Cortex of kidney (tissue), 1 donor: ENCODE measurements at places on chromosomes 1 and 21.

- no peak for DNase-seq
Observed at GRCh38 chr1:244860914-244861610, 3.3 kb downstream of the HNRNPU start.

- DNase-seq, result no peak
Observed at GRCh38 chr1:171138980-171139379, 46.1 kb upstream of the FMO2 start.

DNA sequence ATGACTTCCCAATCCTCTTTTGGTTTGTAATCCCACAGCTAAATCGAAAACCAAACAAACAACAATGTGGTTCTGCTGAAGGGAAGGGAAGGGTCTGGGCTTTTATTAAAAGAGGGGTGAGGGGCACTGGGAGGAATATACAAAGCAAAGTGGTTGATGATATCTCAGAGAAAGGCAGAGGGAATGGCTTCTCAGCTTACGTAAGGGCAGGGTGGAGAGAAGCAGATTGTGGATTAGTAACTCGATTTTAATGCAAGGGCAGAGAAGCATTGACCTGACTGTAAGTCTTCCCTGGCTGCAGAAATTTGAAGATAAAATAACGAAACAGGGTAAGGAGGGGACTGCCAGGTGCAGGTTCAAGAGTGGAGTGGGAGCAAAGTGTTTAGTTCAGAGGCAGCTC, 438.2 kb upstream of the LRRC7 start:
- DNase-seq, result no peak

DNA sequence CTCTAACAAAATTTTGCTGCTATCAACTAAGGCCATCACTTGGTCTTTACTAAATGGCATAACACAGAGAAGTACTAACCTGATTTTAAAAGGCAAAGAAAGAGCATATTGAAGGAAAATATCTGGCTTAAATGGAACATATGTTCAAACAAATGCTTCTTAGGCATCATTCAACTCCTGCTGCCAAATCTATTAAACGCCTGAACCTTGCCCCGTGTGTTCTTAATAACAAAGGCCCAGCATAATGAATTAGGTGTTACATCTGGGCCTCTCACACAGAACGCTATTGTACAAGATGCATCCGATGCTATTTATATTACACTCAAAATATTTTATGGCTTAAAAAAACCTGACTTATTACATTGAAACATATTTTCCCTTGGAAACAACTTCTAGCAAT, 48.4 kb downstream of the B3GALNT2 start:
- DNase-seq, result no peak

DNA sequence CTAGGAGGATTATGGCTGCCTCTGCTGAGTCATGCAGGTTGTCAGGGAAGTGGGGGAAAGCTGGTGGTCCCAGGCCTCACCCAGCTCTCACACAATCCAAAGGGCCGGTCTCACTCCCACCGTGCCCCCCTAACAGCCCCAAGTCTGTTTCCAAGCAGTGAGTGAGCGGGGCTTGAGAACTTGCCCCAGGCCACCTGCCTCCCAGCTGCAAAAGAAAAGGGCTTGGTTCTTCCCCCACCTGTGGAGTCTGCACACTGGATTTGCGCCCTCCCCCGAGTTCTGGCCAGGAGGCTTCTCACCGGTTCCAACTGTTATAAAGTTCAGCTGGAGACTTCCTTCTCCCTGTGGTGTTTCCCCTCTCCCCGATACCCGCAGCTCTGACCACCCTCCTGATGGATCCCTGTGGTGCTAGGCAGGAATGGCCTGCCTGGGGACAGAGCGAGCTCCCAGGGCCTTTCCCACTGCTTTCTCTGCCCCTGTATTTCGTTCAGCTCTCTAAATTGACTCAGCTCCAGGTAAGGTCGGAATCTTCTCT, 222.3 kb downstream of the BARHL2 start:
- DNase-seq, result no peak

GRCh38 chr21:43978060-43978459, 34.0 kb upstream of the TRAPPC10 start:
- no peak for DNase-seq

- no peak for DNase-seq
Observed at GRCh38 chr1:1120866-1121591, 5.1 kb upstream of the C1orf159 start.

GRCh38 chr21:25501996-25502665, 105.2 kb downstream of the MRPL39 start:
- DNase-seq, result no peak

GRCh38 chr1:234357831-234358230, 15.4 kb upstream of the COA6 start:
- DNase-seq, result no peak

DNA sequence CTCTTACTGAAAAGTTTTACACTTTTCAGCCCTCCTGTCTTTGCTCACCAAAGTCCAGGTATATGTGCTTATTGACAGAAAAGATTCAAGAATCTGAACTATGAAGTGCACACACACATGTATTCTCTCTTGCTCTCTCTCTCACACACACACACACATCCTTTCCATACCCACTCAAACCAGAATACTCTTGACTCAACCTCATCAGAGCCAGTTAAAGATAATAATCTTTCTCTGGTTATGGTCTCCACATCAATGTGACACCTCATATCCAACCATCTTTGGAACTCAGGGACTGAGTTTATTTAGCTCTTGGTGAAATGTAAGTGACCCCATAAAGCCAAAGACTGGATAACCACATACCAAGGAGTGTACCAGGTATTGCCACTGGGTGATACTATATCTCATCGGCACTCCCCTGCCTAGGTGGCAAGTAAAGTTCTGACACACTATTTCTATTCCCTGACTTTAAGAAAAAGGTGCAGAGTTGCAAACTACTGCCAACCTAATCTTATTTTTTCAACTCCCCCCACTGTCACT, 24.9 kb upstream of the RGS8 start:
- DNase-seq, result no peak

- DNase-seq, result no peak
Observed at GRCh38 chr1:165006831-165007230, 349.7 kb downstream of the LMX1A start.

GRCh38 chr1:182725259-182726255, 41.2 kb upstream of the RGS8 start:
- DNase-seq, result no peak

GRCh38 chr1:209879539-209879938, 51.8 kb downstream of the UTP25 start:
- DNase-seq, result no peak

DNA sequence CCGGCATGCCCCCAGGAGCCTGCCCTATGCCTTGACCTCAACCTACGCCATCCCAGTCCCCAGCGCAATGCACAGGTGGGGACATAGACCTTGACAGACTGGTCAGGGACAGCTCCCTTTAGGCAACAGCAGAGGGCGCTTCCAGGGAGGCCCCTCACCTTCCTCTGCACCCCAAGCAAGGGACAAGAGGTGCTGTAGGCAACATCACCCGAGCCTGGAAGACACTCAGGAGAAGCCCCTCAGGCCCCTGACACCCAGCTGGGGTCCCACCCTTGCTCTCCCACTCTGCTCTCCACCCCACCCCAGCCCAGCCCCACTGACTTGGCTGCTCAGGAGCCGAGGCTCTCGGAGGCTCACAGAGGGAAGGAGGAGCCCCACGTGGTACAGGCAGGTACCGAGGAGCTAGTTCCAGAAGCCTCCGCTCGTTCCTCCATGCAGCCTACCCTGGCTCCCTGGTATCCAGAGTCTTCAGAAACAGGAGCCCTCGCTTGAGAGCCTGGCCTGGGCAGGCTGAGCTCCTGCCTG, 2.4 kb upstream of the WNT3A start:
- no peak for DNase-seq

DNA sequence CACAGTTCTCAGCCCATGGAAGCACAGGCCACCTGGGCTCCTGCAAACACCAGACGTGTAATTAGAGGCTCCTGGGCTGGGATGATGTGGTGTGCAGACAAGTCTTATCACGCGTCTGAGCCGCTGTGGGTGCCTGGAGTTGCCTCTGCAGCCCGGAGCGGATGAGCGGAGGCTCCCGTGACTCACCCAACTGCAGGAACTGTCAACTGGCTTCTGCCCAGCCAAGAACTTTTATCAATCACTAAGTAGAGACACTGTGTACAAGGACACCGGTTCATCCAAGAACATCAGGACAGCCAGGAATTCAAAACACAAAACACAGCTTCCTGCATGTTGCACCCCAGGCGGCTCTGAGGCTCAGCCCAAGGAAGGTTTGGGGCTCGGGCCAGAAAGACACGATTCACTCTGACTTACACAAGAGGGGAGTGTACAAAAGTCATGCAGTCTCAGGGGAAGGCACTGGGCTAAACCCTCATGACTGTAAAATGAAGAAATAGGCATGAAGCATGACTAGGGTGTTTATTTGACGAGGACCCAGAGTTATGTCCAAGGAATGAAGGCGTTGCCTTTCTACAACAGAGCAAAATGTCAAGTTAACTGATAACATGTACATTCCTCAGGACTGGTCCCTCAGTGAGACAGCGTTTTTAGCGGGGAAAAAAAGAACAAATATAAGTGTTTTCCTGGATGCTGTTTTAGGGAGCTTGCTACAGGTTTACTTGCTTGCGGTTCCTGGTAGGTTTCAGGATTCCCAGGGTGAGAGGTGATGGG, 21.1 kb downstream of the ERRFI1 start:
- DNase-seq, result no peak

DNA sequence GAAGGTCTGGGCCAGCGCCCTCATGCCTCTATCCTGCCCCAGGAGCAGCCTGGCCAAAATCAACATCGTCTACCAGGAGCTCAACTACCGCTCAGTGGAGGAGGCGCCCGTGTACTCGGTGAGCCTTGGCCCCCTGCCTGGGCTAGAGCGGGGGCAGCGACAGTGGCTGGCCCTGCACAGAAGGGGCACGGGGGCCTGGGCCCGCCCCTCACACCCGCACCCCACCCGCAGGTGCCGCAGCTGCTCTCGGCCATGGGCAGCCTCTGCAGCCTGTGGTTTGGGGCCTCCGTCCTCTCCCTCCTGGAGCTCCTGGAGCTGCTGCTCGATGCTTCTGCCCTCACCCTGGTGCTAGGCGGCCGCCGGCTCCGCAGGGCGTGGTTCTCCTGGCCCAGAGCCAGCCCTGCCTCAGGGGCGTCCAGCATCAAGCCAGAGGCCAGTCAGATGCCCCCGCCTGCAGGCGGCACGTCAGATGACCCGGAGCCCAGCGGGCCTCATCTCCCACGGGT, 10.8 kb downstream of the SCNN1D start:
- no peak for DNase-seq

GRCh38 chr1:1146026-1146425, 27.7 kb upstream of the TTLL10 start:
- DNase-seq, result no peak

GRCh38 chr1:199512037-199512710, 515.3 kb upstream of the NR5A2 start:
- DNase-seq, result no peak

DNA sequence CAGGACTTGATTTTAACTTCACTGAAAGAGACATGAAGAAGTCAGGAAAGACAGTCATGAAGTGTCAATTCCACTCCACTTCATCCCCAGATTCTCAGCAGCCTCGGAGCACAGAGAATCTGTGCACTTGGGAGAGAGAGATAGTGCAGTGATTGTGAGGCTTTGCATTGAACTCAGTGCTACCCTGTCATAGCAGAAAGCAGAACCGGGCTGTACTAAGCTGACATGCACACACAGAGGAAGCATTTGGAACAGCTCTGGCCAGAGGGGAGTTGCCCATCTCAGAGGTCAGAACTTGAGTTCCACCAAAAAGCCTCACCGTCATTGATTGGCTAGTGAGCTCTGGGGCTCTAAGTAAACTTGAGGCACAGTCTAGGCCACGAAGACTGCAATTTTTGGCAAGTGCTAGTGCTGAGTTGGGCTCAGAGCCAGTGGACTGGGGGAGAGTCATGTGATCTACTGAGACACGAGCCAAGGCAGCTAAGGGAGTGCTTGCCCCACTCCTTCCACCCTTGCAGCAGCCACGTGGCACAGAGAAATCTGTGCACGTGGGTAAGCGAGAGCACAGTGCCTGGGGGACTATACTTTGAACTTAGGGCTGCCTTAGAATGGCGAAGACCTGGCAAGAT, 810.2 kb upstream of the ADAMTS5 start:
- DNase-seq, result no peak

DNA sequence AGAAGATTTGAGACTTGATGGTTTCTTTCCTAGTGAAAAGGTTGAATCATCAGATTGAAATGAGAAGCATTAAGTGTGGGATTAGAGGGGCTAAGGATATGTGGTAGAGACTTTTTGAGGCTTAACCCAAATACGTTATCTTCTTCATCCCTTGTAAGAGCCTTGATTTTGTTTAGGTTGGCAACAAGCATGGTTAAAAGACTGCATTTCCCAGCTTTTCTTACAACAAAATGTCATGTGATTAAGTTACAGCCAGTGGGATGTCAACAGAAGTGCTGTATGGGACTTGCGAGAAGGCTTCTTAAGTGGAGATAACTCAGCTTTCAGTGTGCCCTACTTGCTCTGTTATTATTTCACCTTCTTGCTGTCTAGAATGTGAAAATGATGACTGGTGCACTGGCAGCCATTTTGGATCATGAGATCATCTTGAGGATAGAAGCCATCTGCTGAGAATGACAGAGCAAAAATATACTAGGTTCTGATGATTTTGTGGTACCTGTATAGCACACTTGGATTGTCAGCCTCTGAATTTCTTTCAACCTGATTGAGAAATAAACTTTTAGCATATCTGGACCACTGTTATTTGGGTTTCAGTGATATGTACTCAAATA, 41.3 kb upstream of the GNG12 start:
- DNase-seq, result no peak

DNA sequence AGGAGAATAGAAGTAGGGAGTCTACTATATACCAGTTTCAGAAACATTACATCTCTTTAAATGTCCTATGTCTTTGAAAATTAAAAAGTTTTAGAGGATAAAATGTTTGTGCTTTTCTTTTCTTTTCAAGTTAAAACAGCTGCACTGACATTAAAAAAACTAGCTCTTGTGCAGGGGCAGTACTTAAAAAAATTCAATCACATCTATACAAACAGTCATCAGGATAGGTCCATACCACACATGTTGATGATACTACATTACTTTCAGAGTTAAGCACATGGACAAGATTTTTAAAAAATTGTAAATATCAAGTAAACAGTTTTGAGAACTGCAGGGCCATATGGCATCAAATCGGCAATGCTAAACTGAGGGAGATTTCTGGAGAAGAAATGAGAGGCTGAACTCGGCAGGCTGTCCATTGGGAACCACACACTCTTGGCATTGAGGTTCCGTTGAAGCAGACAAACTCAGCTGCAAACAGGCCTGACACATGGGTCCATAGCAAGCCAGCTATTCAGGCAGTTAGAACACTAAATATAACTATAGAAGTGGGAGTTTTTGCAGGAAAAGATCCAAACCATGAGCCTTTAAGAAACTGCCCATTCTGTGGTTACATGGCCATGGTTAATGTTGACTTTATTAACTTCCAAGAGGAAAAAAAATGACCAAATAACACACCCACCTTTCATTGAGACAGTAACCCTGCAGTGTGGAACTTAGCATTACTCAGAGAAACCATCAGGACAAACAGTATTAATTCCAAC, 84.5 kb upstream of the BCL10 start:
- no peak for DNase-seq

GRCh38 chr1:234427950-234428646, 50.9 kb downstream of the TARBP1 start:
- DNase-seq, result no peak

- DNase-seq, result no peak
Observed at GRCh38 chr1:42282024-42282579, 52.9 kb downstream of the FOXJ3 start.
